Stimulated activated CD8-positive, alpha-beta memory T cell treated with anti-CD3 and anti-CD28 coated beads, Interleukin-12 subunit alpha, Interleukin-12 subunit beta, amount 100 ng/mL, for 4 hours (primary cell): ENCODE measurements at places on chromosomes 5 and 9.

DNA sequence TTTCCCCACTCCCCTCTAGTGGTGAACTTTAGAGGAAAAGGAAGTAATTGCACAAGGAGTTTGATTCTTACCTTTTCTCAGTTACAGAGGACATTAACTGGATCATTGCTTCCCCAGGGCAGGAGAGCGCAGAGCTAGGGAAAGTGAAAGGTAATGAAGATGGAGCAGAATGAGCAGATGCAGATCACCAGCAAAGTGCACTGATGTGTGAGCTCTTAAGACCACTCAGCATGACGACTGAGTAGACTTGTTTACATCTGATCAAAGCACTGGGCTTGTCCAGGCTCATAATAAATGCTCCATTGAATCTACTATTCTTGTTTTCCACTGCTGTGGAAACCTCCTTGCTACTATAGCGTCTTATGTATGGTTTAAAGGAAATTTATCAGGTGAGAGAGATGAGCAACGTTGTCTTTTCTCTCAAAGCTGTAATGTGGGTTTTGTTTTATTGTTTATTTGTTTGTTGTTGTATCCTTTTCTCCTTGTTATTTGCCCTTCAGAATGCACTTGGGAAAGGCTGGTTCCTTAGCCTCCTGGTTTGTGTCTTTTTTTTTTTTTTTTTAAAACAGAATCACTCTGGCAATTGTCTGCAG, 25.3 kb downstream of the SLC22A5 start:
- DNase-seq = no peak

DNA sequence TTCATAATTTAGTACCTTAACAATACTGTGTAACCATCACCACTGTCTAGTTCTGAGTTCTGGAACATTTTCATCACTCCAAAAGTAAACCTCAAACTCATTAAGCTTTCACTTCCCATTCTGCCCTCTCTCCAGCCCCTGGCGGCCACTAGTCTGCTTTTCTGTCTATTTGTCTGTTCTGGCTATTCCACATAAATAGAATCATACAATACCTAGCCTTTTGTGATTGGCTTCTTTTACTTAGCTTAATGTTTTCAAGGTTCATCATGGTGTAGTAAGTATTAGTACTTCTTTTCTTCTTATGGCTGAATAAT, 138.7 kb downstream of the RAPGEF6 start:
- no peak for DNase-seq

GRCh38 chr5:17737092-17737491, 102.8 kb downstream of the TAF11L14 start:
- DNase-seq = no peak

GRCh38 chr9:76607730-76608436, 148.9 kb downstream of the GCNT1 start:
- DNase-seq = no peak
